Hepatocyte (in vitro differentiated cells): ENCODE measurements at places on chromosomes 7 and 10.

DNA sequence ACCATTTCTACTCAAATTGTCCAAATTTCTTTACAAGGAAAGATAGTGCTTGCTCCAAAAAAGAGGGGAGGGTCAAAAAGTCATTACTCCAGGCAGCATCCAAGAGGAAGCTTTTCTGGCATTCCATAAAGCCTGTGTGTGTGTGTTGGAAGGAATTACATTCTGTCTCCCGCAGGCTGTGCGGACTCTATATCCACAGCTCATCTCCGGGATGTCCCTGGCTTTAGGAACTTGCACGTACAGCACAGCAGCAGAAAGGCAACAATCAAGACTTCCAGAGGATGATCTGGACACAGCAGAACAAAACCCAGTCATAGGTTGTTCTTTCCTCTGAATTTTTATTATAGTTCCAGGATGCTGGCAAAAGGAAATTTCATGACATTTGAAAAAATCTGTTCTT lies 94.8 kb downstream of the ITIH5 start:
- DNase-seq, result peak; percentile 53

DNA sequence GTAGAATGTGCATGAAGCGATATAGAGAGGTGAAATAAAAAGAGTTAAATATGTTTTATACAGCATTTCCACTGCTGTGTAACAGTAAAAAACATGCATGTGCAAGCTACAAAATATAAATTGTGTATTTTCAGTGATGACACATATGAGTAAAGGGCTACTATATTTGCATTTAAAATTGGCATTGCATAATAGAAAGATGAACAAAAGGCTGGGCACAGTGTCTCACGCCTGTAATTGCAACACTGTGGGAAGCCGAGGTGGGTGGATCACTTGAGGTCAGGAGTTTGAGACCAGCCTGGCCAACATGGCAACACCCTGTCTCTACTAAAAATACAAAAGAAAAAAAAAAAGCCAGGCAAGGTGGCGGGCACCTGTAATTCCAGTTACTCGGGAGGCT lies 79.8 kb upstream of the CCDC71L start:
- DNase-seq, result no peak

- no peak for DNase-seq
These were observed 409.8 kb upstream of the ZMIZ1 start for GRCh38 chr10:78658645-78659597.

DNA sequence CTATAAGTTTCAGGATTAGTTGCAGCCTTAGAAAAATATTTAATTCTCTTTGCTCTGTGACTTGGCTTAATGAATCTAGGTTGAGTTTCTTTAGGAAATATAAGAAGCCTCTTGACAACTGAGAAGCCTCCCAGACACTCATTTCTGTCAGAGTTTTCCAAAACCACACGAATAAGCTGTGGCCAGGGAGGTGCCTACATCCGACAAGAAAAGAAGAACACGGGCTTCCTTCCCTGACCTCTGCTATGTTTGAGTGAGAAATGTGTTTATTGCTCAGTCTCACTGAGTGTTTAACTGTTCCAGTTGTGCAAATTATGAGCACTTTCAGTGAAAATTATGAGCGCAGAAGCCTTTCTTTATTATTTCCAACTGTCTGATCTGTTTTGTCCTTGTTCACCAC lies 105.0 kb downstream of the TRIL start:
- DNase-seq, result no peak
